Stomach (tissue), 19 donors: ENCODE measurements at places on chromosomes 4 and X. TPM values are rescaled to one million over a fixed set of nuclear protein-coding genes. Genes with fewer than 3 reads are reported as not detected.

DNA sequence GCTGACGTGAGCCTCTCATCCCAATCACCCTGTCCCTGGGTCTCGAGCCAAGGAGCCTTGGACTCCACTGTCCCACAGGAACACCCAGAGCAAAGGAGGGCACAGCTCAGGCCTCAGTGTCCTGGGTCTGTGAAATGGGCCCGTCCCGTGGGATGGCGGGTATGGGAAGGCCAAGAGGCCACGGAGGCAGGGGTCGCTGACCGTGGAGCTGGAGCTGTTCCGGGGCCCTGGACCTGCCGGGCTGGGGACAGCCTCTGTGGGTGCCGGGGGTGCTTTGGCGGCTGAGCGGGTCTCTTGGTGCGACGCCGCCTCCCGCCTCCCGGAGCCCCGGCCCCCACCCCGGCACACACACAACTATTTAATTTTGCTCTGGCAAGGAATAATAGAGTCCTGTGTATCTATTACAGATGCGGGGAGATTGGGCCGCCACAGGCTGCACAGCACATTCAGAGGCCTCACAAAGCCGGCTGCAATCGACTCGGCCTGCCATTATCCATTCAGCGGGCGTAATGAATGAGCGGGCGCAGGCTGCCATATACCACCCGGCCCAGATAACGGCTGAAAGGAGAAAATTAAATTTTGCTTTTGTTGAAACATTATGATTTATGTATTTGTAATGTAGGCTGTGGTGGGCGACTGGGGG is 83.9 kb upstream of the NKX1-1 start:
- DNase-seq, result peak; percentile 23

- DNase-seq, result no peak
These were observed 540.3 kb upstream of the GALNT7 start for GRCh38 chr4:172628263-172628662.

GRCh38 chrX:114599305-114599704 is 15.4 kb downstream of the HTR2C start:
- DNase-seq, result no peak

DNA sequence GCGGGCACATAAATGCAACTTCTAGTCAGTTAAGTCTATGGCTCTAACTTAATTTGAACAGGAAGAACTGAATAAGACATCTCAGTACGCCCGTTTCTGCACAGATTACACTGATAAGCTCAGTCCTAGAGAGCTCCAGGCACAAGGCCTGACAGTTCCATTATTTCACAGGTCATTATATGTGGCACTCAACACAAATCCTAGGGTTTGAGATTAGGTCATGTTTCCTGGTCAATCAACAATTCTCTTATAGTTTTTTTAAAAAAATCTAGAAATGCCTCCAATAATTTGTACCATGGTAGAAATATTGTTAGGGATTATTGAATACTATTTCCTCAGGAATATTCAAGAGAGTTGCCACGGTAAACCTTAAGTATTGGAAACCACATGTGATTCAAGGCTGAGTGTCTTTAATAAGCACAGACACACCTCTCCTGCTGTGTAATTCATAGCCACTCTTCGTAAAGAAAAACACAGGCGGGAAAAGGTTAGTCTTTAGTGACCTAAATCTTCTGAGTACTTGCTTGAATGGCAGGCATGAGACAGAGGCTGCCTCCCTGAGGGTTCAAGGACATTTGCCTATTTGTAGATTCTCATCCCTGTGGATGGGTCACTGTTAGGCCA is 342.9 kb upstream of the ADGRL3 start:
- no peak for DNase-seq

- DNase-seq, result no peak
These were observed 125.7 kb downstream of the RPA4 start for GRCh38 chrX:97009391-97009790.

DNA sequence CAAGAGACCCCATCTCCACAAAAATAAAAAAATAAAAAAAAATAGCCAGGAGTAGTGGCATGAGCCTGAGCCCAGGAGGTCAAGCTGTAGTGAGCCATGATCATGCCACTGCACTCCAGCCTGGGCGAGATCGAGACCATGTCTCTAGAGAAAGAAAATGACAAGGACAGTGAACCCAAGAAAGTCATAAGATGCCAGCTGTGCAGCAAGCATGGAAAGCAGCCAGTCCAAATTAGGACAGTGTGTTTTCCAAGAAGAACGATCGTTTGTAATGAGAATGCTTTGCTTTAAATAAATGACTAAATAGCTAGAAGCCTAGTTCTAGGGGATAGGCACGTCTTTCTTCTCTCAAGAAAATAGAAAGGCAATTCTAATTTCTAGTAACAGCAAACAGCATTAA is 58.4 kb upstream of the MSANTD1 start:
- no peak for DNase-seq

DNA sequence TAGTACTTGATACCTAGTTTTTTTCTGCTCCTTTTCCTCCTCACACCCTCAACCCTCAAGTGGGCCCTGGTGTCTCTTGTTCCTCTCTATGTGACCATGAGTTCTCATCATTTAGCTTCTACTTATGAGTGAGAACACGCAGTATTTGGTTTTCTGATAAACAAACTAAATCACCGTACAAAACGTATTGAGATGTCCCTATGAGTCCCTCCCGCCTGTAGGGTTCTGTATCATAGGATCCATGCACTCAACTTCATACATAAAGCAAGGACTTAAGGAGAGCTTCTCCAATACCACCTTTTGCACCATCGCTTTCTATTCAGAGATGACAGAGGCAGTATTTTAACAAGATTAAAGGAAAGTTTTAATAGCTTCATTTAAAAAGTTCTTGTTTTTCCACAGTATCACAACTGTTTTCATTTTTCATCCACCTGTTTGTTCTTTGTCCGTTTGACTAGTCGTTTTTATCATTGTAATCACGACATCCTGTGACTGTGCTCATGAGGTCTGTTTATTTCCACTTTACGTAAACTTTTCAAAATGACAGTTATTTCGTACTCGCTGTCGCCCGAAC is 457 bp upstream of the RAB9A start:
- no peak for DNase-seq

- DNase-seq, result no peak
These were observed 36.3 kb upstream of the GRPR start for GRCh38 chrX:16087076-16087475.

- DNase-seq, result no peak
These were observed 284.4 kb upstream of the SFRP2 start for GRCh38 chr4:154073107-154073822.

DNA sequence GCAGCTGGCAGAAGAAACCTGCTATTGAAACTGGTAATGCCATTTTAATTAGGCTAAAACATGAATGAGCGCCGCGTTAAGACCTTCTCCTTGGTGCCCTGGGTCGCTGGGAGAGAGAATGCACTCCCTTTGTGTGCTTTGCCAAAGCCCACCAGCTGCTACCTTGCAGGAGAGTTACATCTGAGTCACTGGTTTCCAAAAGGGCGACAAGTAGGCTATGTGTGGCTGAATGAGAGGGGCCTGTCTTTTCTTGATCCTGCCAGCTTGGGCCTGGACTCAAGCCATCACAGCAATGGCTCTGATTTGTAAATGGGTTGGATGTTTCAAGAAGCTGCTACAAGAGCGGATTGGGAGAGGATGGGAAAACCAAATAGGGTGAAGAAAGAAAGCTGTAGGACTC is 81.5 kb downstream of the NHS start:
- no peak for DNase-seq

DNA sequence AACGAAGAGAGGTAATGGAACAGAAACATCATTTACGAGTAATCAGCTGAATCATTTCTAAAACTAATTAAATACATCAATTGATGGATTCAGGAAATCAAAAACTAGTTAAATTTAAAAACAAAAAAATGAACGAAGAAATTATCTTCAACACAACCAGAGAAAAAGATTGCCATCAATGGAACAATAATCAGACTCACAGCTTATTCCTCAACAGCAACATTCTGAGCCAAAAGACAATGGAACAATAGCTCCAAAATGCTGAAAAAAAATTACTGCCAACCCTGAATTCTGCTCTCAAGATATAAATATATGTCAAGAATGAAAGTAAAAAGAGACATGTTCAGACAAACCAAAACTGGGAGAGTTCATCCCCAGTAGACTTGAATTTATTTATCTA is 65.5 kb upstream of the KLF3 start:
- DNase-seq, result no peak

DNA sequence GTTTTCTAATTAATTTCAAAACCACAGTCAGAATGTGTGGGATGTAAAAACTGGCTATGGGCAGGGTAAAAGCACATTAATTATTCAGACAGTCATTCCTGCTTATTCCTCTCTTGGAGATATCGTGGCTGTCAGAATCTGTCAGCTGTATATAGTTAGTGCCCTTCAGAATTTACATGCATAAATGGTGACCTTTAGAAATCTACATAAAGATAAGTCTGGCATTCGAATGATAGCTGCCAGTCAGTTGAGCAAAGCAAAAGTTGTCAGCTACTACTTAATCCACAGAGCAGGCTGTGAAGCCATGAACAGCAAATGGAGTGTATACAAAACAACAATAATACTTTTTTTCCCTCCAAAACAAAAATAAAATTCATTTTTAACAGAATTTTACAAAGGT is 189.5 kb downstream of the ADGRL3 start:
- DNase-seq, result no peak

- DNase-seq, result peak; percentile 88
These were observed 38.8 kb upstream of the AFAP1 start for GRCh38 chr4:7978489-7978888.

- peak; percentile 92 for DNase-seq
These were observed 119.2 kb downstream of the IRF2 start for GRCh38 chr4:184355111-184355604.

- DNase-seq, result no peak
These were observed 46.6 kb downstream of the CD40LG start for GRCh38 chrX:136694431-136695087.

GRCh38 chr4:117983541-117984365 is 50.5 kb upstream of the NDST3 start:
- DNase-seq, result no peak

GRCh38 chr4:184616633-184617551 is 32.4 kb downstream of the CASP3 start:
- DNase-seq, result no peak

DNA sequence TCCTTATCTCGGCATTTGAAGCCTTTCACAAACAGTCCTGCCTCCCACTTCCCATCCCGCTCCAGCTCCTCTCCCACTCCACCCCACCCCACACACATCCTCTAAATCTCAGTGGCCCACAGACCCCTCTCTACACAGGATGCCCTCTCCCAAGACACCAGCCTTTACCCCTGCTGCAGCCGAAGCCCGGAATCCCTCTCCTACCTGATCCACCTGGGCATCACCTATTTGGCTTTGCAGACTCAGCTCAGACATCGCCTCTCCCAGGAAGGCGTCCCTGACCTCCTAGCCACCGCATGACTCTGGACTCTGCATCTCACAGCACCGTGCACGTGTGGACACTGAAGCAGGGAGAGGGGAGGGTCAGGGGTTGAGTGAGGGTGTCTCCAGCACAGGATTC is 11.5 kb downstream of the PPP2R2C start:
- peak; percentile 3 for DNase-seq

DNA sequence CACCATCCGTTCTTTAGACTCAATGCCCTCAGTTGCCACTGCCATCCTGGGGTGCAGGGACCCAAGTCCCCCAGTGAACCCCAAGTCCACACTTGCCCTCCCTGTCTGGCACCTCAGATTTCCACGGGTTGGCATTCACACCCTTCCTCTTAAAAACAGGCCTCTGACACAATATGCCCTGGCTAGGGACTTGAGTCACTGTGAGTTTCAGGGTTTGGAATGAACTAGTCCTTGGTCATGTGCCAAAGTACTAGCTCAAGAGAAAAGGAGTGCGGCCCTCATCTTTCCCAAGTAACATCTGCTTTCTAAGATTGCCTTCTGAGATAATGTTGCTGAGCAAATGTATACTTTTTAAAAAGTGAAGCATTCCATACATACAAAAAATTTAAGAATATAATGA is 134.0 kb downstream of the MID1 start:
- DNase-seq, result no peak

DNA sequence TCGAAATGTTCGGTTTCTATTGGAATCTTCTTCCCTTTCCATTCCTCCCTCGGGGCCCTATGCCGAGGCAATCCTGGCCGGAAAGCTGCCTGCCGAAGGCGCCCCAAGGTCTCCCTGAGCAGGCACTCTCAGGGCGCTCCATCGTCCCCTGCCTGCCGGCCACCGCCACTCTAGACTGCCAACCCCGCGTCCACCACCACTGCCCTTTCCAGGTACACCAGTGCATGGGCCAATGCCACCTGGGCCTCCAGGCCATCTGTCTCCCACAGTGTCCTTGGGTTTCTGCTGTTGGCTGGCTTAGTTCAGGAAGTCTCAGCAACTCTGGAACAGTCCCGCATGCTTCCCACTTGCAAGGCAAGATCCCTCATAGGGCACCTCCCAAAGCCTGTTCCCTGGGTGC is 14.6 kb downstream of the CTAG1A start:
- DNase-seq, result no peak

- DNase-seq, result peak; percentile 64
These were observed 51.0 kb upstream of the NHSL2 start for GRCh38 chrX:71859637-71860036.

DNA sequence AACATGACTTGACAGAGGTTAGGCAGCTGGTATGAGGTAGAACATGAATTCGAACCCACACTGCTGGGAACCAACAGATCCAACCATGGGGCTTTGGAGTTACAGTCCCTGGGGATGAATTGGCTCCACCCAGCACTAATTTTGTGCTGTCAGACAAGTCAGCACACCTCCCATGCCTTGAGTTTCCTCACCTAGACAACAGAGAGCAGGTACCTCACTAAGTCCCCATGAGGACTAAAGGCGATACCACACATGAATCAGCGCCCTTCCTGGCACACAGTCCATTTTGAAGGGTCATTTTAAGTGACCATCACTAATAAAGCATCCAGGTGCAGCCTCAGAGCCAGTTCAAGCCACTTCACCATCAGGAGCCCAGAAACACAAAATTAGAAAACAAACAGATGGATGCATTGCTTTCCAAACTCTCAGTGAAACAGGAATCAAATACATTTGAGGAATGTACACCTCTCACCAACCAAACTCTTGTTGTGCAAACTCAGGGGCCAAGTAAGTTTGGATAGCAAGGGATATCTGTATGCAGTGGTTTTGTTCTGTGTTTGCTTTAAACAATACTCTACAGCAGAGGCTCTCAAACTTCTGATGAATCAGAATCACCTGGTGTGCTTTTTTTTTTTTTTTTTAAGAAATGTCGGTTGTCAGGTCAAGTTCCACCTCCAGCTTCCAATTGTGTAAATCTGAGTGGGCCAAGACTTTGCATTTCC is 10.1 kb downstream of the IDS start:
- no peak for DNase-seq

- no peak for DNase-seq
These were observed 67.6 kb upstream of the IRF2 start for GRCh38 chr4:184541907-184542306.

GRCh38 chr4:156053174-156053573 is 99.5 kb upstream of the CTSO start:
- DNase-seq, result no peak

GRCh38 chr4:133152831-133153481 is 3.9 kb downstream of the PCDH10 start:
- DNase-seq, result peak; percentile 36

PABPC5 gene
- total RNA-seq, result 6.2 TPM

MAGEA2 gene
- not detected for total RNA-seq

ARX gene
- total RNA-seq, result 0.29 TPM

GPR173 gene
- 7.5 TPM for total RNA-seq

NR0B1 gene
- not detected for total RNA-seq

DOCK11 gene
- 3.5 TPM for total RNA-seq

VCX3B gene
- not detected for total RNA-seq

NAAA gene
- 31.6 TPM for total RNA-seq
